ENCODE measurements at places on chromosomes 11 and 22.
A peak's percentile ranks its signal among the peaks of the same experiment; 100 is the strongest.

DNA sequence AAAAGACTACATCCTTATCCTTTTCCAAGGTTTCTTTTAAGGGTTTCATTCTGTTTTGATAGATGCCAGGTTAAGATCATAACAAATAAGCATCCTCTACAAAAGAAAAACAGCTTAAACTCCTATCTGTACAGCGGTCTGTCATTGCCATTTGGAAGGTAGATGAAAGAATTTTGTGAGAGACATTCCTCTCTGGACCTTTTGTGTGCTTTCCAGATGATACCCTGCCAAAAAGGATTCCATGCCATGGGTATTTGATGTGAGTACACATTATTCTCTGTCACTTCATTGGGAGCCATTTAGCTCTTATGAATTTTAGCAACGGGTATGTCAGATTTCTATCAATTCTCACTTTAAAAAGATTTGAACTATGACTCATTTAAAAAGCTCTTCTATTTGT, 153.7 kb downstream of the GRIA4 start:
- no peak for DNase-seq

GRCh38 chr22:30309951-30310741, 16.6 kb downstream of the TBC1D10A start:
- no peak for DNase-seq

- DNase-seq: no peak
Observed at GRCh38 chr22:35044607-35045390, 21.2 kb upstream of the ISX start.

DNA sequence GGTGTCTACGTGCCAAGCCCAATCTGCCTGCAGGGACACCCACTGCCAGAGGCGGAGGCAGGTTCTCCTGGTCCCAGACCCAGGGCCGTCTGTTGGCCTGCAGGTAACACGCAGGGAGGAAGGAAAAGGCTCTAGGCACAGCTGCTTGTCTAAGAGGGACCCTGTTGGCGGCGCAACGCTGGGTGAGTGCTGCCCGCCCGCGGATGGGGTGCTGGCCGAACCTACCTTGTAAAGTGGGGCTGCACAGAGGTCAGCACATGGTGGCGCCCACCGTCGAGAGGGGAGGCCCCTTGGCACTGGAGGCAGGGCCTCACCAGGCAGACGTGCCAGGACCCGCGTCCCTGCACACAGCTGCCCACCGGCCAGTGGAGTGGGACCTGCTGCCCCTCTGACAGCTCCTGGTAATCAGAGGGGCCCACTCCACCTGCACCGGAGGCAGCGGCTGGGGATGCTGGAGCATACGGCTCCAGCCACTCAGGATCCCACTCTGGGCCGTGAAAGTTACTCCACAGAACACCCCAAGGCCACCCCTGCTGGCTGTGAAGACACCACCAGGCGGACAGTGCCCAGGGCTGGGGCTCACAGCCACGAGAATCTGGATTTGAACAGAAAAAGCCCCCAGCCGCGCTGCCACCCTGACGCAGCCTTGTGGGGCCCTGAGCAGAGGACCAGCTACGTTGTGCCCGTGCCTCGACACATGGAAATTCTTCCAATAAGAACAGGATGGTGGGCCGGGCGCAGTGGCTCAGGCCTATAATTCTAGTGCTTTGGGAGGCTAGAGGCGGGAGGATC, 24.0 kb downstream of the TBX1 start:
- no peak for DNase-seq

DNA sequence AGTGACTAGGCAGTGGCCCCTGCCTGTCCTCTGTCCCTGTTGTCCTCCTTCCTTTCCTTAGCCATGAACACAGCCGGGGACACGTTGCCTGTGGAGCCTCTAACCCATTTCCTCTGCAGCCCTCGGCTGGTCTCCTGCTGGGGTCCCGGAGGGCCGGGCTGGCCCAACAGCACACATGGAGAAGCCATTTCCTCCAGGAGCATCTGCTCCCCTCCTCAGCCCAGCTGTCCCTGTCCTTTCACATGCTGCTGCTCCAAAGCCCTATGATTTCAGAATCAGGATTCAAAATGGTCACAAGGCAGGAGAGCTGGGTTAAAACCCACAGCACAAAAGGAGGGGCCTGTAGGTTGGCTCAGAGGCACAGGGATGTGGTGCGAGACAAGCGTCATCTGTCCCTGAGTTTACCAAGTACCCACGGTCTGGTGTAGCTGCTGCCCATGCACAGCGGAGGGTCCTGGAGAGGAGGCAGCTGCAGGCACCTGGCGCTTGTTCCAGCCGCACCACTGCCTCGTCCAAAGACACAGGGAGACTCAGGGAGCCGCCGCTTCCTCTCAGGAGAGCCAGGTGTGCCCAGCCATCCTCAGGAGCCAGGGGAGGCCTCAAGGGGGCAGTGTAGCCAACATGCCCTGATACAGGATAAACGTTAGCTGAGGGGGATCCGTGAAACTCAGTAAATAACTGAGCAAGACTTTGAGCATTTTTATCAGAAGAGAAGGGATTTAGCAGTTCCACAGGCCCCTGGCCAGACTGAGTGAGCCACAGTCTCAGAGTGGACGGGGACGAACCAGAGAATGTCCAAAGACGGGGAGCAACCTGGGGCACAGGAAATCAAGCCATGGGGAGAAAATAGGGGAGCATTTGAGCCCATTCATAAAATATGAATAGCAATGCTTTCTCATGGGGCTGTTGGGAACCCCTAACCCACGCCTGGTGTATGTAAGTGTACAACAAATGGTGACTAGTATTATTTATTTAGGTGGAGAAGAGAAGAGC, 3.9 kb upstream of the VSIG10L2 start:
- no peak for DNase-seq

DNA sequence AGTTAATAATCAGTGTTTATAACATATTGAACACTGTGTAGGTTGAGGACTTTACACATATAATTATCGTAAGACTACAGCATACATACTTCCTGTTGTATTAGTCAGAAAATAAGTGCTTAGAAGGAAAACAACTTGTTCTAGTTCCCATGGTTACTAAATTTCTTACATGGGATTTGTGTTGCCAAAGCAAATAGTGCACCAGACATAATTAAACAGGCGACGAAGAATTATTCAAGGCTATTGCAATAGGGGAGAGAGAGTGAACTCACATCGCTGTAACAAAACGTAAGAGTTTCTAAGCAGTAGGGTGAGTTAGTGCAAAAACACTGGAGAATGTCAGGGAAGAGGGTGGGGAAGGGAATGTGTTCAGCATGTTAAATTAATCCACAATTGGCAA, 347.8 kb downstream of the CNTN5 start:
- no peak for DNase-seq

- no peak for DNase-seq
Observed at GRCh38 chr11:43574949-43575912, 105.3 kb upstream of the HSD17B12 start.

DNA sequence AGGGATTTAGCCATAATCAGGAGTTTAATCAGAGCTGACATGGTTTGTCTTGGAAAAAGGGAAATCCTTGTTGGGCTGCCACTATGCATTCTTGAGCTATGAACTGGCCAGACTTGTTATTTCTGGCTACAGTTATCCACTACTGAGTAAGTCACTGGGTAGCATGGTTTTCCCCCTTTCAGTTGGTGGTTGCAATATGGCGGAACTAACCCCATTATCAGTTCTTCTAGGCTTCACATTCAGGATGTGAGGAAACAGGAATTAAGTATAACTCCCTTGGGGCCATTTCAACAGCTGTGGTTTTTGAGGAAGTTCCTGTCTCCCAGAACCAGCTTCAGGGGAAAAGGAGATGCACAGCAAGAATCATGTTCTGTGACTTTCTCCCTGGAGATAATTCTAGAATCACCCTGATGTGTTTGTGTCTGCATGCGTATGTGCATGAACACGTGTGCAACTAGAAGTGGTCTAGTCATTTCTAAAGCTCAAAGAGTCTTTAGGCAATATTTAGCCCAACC, 103.0 kb upstream of the CD44 start:
- peak; percentile 98 for DNase-seq

GRCh38 chr11:107631043-107631442, 40.1 kb downstream of the ELMOD1 start:
- no peak for DNase-seq

- peak; percentile 94 for DNase-seq
Observed at GRCh38 chr11:94926698-94927237, 46.6 kb downstream of the CWC15 start.

GRCh38 chr22:42444077-42444904, 12.1 kb upstream of the NFAM1 start:
- DNase-seq: peak; percentile 81

- DNase-seq: no peak
Observed at GRCh38 chr11:67079065-67079705, 22.5 kb downstream of the RHOD start.
